ENCODE measurements at places on chromosomes 12 and 14.

DNA sequence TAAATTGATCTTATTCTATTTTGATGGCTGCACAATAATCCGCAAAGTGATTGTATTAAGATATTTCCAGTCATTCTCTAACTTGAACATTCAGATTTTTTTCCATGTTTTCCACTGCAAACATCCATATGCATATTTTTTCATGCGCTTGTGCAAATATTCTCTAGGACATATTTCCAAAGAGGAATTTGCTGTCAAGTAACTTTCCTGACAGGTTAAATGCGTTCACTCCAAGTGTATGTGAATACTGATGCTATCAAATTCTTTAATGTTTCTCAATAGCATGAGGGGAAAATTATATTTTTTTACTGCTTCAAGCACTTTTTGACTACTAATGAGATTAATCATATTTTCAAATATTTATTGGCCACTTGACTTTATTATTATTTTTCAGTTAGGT is 135.3 kb upstream of the LGR5 start:
- no peak for DNase-seq

DNA sequence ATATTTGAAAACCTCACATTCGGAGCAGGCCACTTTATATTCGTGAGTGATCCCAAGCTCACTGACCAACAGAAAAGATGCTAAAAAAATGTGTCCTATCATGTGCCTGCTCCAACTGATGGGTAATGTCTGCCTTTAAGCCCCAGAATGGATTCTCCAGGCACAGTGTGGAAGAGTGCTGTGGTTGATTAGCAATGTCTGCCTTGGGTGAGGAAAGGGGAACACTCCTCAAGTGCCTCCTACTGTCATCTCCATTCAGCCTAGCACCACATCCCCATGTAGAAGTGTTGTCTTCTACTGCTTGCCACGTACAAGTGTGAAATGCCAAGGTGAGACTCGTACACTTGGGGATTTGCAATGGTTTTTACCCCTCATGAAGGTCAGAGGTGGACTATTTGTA is 199.3 kb downstream of the SLC41A2 start:
- DNase-seq: no peak

DNA sequence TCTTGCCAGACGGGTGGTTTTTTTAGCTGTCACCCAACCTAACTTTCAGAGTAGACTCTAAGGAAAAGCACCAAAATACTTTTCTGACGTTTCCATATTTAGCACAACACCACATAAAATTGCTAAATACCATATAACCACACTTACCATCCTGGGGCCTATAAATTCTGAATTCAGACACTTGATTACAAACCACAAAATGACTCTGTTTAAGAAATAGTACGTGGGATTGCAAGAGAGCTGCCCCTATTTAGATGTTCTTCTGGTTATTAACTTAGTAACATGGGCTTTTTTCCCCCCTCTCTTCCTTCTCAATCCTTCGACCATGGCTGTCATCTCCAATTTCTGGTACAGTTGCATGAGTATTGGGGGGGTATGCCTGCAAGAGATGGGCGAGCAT is 287.7 kb downstream of the BMP4 start:
- no peak for DNase-seq

- DNase-seq: no peak
Observed at GRCh38 chr14:54387328-54387727, 9.5 kb upstream of the CDKN3 start.

- DNase-seq: no peak
Observed at GRCh38 chr14:101357559-101358319, 203.6 kb upstream of the DIO3 start.

- no peak for DNase-seq
Observed at GRCh38 chr12:11746940-11747716, 97.7 kb downstream of the ETV6 start.

GRCh38 chr14:83689265-83689664 is 1840.7 kb upstream of the FLRT2 start:
- DNase-seq: no peak

- DNase-seq: no peak
Observed at GRCh38 chr12:14989790-14990189, 16.9 kb downstream of the PDE6H start.

- peak; percentile 98 for DNase-seq
Observed at GRCh38 chr12:104551-105081, 38.0 kb downstream of the IQSEC3 start.

DNA sequence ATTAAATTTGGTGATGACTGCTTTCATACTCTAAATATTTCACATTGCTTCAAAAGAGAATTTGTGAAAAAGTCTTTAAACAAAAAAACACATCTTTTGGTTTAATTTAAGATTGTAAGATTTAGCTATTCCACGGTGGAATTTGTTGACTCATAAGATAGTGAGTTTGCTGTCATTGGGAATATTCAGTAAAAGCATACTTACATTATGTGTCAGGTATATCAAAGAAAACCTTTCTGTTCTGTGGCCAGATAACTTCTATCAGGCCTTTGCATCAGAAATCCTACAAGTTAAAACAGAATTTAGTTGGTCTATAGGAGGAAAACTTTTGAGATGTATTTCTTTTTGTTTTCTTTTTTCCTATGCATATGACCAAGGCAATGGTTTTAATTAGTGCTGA is 148.8 kb upstream of the E2F7 start:
- no peak for DNase-seq

DNA sequence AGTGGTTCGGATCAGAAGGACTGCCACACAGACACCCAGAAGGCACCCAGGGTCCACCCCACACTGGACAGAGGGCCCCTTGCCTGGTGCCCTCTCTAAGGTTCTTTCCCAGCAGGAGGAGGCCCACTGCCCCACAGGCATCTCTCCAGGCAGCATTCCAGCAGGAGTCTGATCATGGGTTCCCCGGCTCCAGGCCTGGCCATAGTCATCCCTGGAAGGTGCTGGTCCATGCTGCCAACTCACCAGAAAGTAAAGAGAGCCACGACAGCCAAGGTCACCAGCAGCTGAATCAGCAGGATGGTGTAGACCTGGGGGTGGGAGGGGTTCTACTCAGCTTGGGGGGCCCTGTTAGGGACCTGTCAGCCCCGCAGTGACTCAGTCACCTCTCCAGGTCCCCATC is 6.4 kb downstream of the FAIM2 start:
- no peak for DNase-seq

DNA sequence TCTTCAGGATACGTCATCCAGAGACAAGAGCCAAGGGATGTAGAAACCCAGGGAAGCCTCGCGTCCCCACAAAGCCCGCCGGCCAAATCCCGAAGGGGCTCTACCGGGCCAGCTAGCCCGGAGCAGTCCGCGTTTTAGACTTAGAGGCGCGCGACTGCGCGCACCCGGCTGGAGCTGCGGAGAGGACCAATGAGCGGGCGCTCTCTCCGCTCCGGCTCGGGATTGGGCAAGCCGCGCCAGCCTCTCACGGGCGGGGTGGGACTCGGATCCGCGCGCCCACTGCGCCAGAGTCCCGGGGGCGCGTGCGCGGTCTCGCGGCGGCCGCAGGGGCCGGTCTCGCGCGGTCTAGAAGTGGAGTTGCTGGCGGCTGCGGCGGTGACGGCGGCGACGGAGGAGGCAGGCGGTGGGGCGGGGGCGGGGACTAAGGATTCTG is 241 bp upstream of the PALS1 start:
- peak; percentile 96 for DNase-seq

DNA sequence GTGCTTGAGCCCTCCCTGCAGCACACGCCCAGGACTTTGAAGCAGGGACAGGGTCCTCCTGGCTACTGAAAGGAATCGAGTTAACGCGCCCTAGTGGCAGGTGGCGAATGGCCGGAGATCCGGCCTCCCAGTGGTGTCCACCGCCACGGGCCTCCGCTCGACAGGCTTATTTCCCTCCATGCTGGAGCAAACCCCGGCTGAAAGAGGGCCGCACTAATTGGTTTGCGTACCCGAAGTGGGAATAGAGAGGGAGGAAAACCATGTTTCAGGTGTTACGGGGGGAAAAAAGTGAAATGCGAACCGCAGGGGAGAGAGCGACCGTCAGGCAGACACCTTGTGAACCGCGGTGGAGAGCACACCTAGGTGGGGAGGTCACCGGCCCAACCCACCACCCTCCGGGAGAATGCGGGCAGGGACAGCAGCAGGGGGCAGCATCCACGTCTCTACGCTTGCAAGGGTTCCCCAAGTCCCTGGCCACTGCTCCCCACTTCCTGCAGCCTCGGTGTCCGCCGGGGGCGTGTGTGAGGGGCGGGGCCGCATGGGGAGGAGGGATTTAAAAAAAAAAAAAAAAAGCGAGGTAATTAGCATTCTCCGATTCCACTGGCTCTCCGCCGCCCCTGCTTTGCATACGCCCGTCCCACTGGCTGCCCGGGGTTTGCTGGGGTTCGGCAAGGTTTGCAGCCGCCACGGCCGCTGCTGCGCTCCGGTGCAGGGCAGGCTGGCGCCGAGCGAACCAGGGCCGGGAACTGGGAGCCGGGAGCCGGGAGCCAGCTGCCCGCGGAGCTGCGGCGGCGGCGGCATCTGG is 224.6 kb upstream of the CRY1 start:
- DNase-seq: peak; percentile 88

GRCh38 chr14:102498678-102499265 is 10.8 kb downstream of the ANKRD9 start:
- DNase-seq: no peak

- no peak for DNase-seq
Observed at GRCh38 chr14:89728964-89729363, 225.6 kb downstream of the EFCAB11 start.

GRCh38 chr14:65606460-65606859 is 193.9 kb downstream of the FUT8 start:
- no peak for DNase-seq

DNA sequence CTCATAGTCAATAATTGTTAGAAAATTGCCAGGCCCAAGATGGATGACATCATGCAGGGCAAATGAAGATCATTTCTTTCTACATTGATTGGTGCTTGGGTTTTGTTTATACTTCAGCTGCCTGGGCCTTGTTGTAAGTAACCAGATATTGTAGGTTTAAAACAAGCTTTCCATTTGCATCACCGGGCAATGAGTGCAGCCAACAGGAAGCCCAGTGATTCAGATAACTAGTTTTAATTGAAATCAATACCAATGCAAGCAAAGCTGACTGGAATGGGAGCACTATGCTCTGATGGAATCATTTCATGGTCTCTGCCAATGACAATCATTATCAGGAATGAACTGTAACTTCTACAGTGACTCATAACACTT is 279.3 kb downstream of the DUSP6 start:
- DNase-seq: no peak

- no peak for DNase-seq
Observed at GRCh38 chr14:101834397-101834796, 72.9 kb downstream of the PPP2R5C start.

DNA sequence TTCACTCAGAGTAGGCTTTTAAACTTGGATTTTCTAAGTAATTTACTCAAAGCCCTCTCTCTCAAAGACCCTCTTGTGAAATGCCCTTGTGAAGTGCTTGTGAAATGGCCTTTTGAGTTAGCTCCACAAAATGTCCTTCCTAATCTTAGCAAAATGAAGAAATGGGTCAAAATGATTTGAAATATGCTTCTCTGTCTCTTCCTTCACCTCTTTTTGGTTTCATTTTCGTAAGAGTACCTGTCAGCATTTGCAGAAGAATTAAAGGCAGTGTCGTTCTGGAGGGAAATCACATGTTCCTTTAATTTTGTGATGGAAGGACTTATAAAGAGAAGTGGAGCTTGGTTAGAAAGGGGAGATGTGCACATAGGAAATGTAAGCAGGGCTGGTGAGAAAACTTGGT is 93.7 kb downstream of the HMGA2 start:
- no peak for DNase-seq

GRCh38 chr14:72752034-72752412 is 141.9 kb downstream of the DPF3 start:
- no peak for DNase-seq

GRCh38 chr12:55673638-55674037 is 34.1 kb downstream of the ITGA7 start:
- no peak for DNase-seq

- DNase-seq: no peak
Observed at GRCh38 chr12:92543359-92543758, 159.4 kb upstream of the PLEKHG7 start.

- DNase-seq: no peak
Observed at GRCh38 chr12:88036353-88036965, 7.3 kb upstream of the C12orf50 start.

GRCh38 chr14:52020161-52020714 is 30.9 kb downstream of the RTRAF start:
- no peak for DNase-seq

GRCh38 chr12:88299567-88300101 is 157.5 kb downstream of the TMTC3 start:
- DNase-seq: no peak

DNA sequence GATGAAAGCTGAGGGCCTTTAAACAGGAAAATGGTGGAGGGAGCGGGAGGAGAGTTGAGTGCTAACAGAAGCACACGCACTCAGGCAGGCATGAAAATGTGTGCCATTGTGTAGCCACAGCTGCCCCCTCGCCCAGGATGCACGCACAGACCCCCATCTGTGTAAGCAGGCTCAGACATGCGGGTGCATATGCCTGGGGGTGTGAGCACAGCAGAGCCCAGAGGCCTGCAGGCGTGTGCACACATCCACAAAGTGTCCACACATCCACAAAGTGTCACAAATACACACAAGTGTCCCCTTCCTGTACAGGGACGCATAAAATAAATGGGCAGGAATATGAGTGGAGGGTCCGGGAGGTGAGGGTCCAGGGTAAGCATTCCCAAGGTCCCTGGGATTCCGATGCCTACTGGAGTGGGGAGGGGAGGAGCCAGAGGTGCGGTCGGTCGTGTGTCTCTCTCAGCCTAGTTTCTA is 805 bp upstream of the KRT7 start:
- DNase-seq: no peak

- DNase-seq: no peak
Observed at GRCh38 chr12:132886529-132887477, 602 bp downstream of the CHFR start.

DNA sequence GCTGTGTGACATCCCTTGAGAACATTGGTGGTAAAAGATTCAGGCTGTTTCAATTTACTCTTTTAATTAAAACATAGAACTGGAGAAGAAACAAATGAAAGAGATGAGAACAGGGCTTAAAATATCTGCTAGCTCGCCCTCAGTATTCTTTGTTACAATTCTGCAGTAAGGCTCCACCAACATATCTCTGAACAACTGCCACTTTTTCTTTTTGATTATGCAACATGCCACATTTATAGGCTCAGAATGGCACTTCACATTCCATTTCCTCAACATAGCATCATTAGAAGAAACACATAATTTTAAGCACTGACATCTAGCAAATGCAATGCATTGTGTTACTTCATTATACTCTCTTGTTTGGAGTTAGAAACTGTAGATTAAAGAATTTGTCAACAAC is 1315.2 kb downstream of the LRFN5 start:
- no peak for DNase-seq

DNA sequence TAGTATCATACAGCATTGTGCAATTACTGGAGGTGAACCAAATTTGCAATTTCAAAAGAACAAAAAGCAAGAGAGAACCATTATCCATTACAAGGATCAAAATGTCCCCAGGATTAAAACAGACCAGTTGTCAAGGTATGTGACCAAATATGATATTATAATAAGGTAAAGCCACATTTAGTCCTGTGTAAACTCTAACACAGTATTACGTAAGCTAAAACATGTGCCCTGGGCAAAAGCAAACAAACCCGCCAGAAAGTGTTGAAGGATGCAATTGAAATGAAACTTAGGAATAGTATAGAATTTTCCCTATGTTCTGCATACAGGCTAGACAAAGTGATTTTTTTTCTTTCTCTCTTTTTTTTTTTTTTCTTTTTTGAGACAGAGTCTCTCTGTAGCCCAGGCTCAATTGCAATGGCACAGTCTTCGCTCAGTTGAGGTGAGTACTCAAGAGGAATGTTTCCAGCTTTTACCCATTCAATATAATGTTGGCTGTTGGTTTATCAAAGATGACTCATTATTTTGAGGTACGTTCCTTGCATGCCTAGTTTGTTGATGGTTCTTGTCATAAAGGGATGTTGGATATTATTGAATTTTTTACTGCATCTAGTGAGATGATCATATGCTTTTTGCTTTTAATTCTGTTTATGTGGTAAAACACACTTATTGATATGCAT is 137.1 kb upstream of the FOXG1 start:
- DNase-seq: no peak
